ENCODE measurements at places on chromosomes 7 and 10. TPM values are rescaled to one million over a fixed set of nuclear protein-coding genes. Genes with fewer than 3 reads are reported as not detected.

GRCh38 chr10:4522296-4523000 lies 303.6 kb upstream of the AKR1E2 start:
- H3K27me3 ChIP-seq = no peaks in the 10 kb centered on the region
- H3K27ac ChIP-seq = no peak overlapping the region

GRCh38 chr10:7872041-7872442 lies 53.7 kb downstream of the TAF3 start:
- H3K4me1 ChIP-seq = no peaks in the 10 kb centered on the region
- H3K27me3 ChIP-seq = no peaks in the 10 kb centered on the region
- H3K4me3 ChIP-seq = peak overlapping the region; percentile 23

DNA sequence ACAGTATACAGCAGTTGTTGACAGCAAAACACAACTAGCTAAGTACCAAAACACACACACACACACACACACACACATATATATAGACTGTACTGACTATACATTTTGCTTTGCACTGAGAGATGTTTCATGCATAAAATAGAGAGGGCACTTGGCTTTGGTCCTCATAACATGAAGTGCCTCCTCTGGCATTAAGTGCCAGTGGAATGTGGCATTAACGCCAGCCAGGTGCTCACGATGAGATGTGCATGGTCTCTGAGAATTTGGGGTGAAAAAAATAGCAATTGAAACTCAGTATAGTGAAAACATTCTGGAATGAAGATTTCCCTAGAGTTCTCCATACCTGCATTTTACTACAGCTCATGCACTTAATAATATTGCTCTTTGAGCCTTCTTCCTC lies 70.0 kb upstream of the INSYN2A start:
- H3K4me3 ChIP-seq = no peak overlapping the region
- H3K27ac ChIP-seq = no peak overlapping the region
- no peaks in the 10 kb centered on the region for H3K4me1 ChIP-seq
- H3K27me3 ChIP-seq = no peaks in the 10 kb centered on the region
- peaks cover 7% of the 10 kb centered on the region for H3K36me3 ChIP-seq

The CNPY1 gene
- total RNA-seq = not detected

- peaks cover 91% of the 10 kb centered on the region for H3K4me1 ChIP-seq
- H3K4me3 ChIP-seq = no peak overlapping the region
- H3K27ac ChIP-seq = peak overlapping the region; percentile 53
Observed at GRCh38 chr7:2821842-2822507, 22.1 kb downstream of the GNA12 start.

The GPER1 gene
- 10.0 TPM for total RNA-seq

The CYP3A4 gene
- total RNA-seq = not detected

The CCNY gene
- 41.9 TPM for total RNA-seq

- H3K36me3 ChIP-seq = no peaks in the 10 kb centered on the region
- H3K27me3 ChIP-seq = no peaks in the 10 kb centered on the region
- peak overlapping the region; percentile 97 for H3K27ac ChIP-seq
- DNase-seq = no peak
- H3K4me3 ChIP-seq = no peak overlapping the region
- H3K4me1 ChIP-seq = peaks cover 37% of the 10 kb centered on the region
Observed at GRCh38 chr7:66626331-66626934, 2.2 kb upstream of the KCTD7 start.

GRCh38 chr7:2165239-2165609 lies 67.5 kb downstream of the MAD1L1 start:
- H3K27me3 ChIP-seq = no peaks in the 10 kb centered on the region
- peaks cover 30% of the 10 kb centered on the region for H3K4me1 ChIP-seq
- no peaks in the 10 kb centered on the region for H3K36me3 ChIP-seq
- DNase-seq = no peak

The C10orf120 gene
- total RNA-seq = not detected

- H3K4me1 ChIP-seq = no peaks in the 10 kb centered on the region
- H3K27me3 ChIP-seq = no peaks in the 10 kb centered on the region
- no peak overlapping the region for H3K27ac ChIP-seq
- H3K4me3 ChIP-seq = no peak overlapping the region
Observed at GRCh38 chr7:45219801-45220435, 62.3 kb downstream of the RAMP3 start.

- no peak overlapping the region for H3K27ac ChIP-seq
- no peaks in the 10 kb centered on the region for H3K36me3 ChIP-seq
- H3K27me3 ChIP-seq = no peaks in the 10 kb centered on the region
- no peaks in the 10 kb centered on the region for H3K4me1 ChIP-seq
- no peak overlapping the region for H3K4me3 ChIP-seq
Observed at GRCh38 chr7:93851536-93851935, 39.0 kb downstream of the TFPI2 start.

The SLC35G1 gene
- total RNA-seq = 4.0 TPM

DNA sequence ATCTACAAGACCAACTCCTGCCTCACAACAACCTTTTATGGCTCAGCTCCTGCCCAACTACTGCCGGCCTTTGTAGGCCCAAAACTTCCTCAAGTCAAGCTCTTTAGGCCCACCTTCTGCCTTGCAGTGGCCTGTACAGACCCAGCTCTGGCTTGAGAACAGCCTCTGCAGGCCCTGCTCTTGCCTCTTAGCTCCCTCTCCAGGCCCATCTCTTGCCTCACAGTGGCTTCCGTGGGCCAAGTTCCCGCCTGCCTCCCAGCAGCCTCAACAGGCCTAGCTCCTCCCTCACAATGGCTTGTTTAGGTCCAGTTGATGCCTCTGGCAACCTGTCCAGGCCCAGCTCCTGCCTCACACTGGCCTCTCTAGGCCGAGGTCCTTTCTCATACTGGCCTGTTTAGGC lies 32.4 kb upstream of the VKORC1L1 start:
- H3K27ac ChIP-seq = no peak overlapping the region
- no peak for DNase-seq
- no peaks in the 10 kb centered on the region for H3K4me1 ChIP-seq
- no peaks in the 10 kb centered on the region for H3K36me3 ChIP-seq
- no peak overlapping the region for H3K4me3 ChIP-seq

GRCh38 chr7:92092210-92092609 lies 42.1 kb downstream of the CYP51A1 start:
- no peaks in the 10 kb centered on the region for H3K27me3 ChIP-seq
- no peak overlapping the region for H3K4me3 ChIP-seq
- DNase-seq = no peak
- no peak overlapping the region for H3K27ac ChIP-seq
- peaks cover 56% of the 10 kb centered on the region for H3K36me3 ChIP-seq

The ZKSCAN5 gene
- 11.0 TPM for total RNA-seq

DNA sequence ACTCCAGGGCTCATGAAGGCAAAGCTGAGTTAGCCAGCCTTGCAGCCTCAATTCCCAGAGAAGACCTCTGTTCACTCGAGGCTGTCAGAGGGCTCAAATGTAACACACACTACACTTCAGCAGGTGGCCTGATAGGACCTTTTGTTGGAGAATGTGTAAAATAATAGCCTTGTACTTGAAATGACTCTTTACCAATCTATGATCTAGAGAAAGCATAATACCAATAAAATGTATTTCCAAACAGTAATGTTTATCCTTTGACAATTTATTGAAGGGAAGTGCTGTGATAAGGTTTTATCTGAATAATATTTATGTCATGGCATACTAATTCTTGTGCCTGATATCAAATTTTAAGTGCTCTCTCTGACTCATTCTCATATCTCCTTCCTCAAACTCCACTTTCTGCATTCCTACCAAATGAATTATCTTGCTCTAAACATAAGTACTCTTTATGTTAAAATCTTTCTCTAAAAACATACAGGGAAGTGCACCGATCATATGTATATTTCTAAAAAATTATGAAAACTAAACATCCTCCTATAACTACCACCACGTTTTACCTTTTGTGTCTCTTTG lies 20.9 kb downstream of the CYP3A7 start:
- no peaks in the 10 kb centered on the region for H3K4me1 ChIP-seq
- no peak overlapping the region for H3K27ac ChIP-seq
- H3K27me3 ChIP-seq = no peaks in the 10 kb centered on the region

DNA sequence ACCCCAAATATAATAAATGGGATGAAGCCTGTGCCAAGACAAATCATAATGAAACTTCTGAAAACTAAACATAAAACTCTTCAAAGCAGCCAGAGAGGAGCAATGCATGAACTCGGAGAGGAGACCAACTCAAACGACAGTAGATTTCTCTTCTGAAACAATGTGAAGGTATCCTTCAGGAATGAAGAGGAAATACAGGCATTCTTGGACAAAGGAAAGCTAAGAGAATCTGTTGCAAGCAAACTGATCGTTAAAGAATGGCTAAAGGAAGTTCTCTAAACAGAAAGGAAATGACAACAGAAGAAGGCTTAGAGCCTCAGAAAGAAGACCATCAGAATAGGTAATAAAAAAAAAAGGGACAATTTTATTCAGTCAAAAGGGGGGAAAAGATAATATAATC lies 6.6 kb downstream of the GNA12 start:
- H3K4me1 ChIP-seq = peaks cover 24% of the 10 kb centered on the region
- no peaks in the 10 kb centered on the region for H3K27me3 ChIP-seq
- DNase-seq = no peak
- H3K4me3 ChIP-seq = no peak overlapping the region
- no peak overlapping the region for H3K27ac ChIP-seq
- no peaks in the 10 kb centered on the region for H3K36me3 ChIP-seq

Measured in esophagus muscularis mucosa (tissue), 4 donors.